ENCODE measurements at places on chromosomes 12 and 14.
A peak's percentile ranks its signal among the peaks of the same experiment; 100 is the strongest.

DNA sequence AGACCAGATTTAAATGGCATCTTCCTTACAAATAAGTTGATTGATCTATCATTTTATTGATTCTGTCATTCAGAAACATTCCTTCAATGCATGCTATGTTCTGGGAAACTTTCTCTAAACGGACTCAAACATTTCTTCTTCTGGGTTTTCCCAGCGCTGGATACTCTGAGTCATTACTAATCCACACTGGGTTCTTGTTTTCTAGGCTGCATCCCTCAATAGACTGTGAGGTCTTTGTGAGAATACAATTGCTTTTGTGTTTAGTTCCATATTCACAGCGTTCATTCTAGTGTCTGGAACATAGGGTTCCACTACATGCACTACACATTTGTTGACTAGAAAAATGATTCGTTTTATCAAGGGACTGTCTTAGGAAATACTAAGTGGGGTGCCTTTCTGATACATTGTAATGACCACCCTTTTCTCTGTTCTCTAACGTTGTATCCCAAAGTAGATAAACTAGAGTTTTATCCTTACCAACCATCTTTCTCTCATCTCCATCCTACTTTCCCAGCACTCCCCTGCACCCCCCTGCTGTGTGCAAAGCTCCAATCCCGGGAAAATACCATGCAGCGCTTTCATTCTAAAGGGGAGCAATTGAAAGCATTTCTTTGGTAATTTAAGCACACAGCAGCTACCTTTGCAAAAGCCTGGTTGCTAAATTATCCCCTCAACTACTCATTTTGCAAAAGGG lies 878.7 kb downstream of the DIO2 start:
- DNase-seq = no peak

GRCh38 chr14:56310643-56311042 lies 192.4 kb downstream of the PELI2 start:
- no peak for DNase-seq

DNA sequence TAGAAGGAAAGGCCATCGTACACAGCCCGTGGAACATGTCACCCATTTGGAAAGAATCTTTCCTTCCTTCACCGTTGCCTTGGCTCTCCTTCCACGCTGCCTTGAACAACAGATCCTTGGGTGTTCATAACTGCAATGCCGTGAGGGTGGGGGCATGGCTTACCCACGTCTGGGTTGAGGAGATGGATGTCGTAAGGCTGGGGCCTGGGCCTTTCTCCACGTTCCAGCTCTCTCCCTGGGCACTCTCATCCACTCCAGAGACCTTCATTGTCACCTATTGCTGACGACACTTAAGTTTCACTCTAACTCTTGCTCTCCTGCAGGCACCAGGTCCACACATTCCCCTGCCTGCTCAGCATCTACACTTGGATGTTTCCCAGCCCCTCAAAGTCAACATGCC lies 19.4 kb downstream of the ANO2 start:
- no peak for DNase-seq

- DNase-seq = no peak
These were observed 135.5 kb downstream of the DPF3 start for GRCh38 chr14:72758420-72758819.

DNA sequence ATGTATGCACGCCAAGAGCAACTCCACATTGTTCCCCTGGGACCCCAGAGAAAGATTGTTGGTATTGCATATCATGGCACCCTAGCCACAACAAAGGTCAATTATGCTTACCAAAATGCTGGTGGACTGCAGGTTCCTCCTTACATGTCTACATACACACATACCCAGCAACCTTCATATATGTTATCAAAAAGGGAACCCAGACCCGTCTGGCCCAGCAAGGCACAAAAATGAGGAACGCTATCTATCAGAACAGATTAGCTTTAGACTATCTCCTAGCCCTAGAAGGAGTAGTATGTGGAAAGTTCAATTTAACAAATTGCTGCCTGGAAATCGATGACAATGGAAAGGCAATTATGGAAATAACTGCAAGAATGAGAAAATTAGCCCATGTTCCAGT lies 61.5 kb downstream of the DHRS2 start:
- DNase-seq = no peak

DNA sequence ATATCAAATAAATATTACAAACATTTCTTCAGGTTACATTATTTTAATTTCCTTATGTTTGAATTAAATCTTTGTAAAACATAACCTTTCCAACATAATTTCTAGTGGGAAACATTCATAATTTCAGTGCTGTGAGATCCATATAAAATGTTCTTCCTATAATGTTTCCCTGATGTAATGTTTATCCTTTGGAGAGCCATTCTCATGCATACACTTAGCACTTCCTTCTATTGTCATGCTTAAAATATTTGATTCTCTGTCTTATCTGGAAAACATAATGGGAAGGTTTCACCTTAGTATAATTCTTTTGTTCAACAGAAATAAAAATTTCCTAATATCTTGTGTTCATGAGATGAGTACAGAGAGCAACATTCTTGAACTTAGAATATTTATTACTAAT lies 472.5 kb downstream of the ADAMTS20 start:
- no peak for DNase-seq

- DNase-seq = no peak
These were observed 5.6 kb upstream of the LHX5 start for GRCh38 chr12:113477171-113477841.

DNA sequence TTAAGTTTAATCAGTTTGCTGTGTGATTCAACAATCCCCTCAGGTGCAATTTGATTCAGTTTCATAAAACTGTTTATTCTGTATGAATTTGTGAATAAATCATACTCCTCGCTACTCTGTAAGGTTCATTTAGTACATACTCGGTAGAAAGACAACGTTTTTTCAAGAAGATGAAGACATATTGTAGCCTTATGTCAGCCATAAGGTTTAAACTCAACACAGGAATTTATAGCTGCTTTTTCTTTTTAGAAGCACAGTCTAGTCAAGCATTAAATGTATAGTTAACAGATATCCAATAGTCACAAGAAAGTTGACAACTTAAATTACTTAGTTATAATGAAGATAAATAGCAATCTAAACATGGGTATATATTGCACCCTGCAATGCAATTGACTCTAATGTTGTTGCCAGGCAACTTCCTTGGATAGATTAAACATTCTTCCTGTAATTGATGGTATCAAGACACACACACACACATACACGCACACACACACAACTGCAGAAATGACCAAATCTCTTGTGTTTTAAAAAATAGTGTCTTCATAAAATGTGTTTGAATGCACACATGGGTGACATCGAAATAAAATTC lies 151.5 kb upstream of the MGAT4C start:
- no peak for DNase-seq

DNA sequence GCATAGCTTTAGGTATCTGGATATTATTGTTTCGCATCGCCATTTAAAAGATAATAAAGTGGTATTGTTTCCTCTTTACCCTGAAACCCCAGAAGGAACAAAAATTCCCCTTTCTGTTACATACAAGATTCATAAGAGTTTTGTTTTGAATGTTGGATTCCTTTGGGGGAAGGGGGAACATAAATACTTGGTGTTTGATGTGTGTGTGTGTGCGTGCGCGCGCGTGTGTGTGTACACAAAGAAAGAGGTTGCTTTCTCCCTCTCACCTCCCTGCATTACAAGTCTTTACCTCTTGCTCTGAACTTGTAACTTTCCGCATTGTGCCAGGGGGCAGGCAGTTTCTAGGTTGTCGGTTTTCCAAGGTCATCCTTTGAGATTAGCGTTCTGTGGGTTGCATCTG lies 76.4 kb downstream of the GPATCH2L start:
- no peak for DNase-seq

DNA sequence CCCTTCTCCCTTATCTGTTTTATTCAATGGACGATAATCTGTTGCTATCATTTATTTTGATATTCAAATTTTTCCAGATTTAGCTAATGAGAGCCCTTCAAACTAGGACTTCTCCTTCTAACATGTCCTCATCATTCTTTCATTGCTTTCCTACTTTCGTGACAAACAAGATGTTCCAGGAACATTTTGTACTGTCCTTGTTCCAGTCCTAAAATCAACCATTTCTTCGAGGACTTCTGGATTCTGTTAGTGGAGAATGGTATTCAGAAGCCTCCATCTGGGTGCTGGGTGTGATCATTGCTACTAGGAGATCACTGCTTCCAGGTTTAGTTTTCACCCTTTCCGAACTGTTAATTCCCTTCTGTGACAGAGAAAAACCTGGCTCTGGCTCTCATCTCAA lies 29.5 kb upstream of the FBXO34 start:
- DNase-seq = no peak

DNA sequence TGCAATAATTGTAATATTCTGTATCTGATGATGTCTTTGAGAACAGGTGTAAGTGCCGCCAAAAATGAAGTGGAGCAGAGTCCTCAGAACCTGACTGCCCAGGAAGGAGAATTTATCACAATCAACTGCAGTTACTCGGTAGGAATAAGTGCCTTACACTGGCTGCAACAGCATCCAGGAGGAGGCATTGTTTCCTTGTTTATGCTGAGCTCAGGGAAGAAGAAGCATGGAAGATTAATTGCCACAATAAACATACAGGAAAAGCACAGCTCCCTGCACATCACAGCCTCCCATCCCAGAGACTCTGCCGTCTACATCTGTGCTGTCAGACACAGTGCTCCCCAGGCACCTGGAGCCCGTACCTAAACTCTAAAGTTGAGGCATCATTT lies 268.7 kb downstream of the DAD1 start:
- DNase-seq = no peak

DNA sequence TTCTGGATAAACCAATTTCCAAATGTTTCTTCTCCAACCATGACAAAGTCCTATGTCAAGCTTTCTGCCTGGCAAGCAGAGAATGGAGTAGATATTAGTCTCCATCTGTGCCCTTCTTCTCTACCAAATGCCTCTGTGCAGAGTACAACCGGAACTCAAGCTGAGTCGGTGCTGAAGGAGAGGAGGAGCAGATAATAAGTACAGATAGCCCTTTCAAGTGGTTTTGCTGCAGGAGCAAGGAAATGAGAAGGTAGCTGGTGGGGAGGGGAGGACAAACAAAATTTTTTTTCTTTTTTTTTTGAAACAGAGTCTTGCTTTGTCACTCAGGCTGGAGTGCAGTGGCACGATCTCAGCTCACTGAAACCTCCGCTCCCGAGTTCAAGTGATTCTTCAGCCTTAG lies 14.2 kb upstream of the HELB start:
- no peak for DNase-seq

DNA sequence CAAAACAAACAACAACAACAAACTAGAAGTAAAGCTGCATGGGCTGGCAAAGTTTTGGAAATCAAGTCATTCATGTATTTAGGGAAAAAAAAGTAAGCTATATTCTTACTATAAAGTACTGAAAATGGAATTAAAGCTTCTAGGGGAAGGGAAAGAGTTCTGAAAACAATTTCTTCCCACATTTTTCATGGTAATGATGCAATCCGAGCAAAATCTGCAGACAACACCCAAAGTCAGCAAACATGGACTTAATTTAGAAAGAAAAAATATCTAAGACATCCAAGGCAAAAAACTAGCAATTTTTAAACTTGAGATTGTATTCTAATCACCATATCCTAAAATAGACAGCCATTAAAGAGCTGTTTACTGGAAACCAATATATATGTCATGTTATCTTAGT lies 86.3 kb downstream of the LRP6 start:
- DNase-seq = no peak

GRCh38 chr14:104462651-104463630 lies 116.6 kb upstream of the C14orf180 start:
- no peak for DNase-seq

DNA sequence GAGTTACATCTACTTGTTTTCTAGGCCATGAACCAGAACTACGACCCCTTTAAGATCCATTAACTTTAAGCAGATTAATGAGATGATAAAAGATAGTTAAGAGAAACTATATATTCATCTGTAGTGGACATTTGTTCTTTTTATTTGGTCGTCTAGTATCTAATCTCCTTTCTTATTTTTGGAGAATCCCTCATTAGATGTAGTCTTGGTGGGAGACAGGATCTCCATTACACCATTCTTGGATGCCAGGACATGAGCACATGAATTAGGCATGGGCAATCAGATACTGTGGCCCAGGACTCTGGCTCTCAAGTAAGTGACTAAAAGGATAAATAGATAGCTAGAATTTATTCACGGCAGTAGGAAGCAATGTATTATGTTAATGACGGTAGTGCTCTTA lies 245.0 kb downstream of the ATP23 start:
- DNase-seq = no peak

GRCh38 chr14:21510735-21511657 lies at the start of gene METTL3:
Gene METTL3 (minus strand): TSS chr14:21511340. CDS start chr14:21511223, 117 bp downstream.
- DNase-seq = peak; percentile 95

- DNase-seq = no peak
These were observed 128.8 kb upstream of the OR4E1 start for GRCh38 chr14:21802441-21802840.

DNA sequence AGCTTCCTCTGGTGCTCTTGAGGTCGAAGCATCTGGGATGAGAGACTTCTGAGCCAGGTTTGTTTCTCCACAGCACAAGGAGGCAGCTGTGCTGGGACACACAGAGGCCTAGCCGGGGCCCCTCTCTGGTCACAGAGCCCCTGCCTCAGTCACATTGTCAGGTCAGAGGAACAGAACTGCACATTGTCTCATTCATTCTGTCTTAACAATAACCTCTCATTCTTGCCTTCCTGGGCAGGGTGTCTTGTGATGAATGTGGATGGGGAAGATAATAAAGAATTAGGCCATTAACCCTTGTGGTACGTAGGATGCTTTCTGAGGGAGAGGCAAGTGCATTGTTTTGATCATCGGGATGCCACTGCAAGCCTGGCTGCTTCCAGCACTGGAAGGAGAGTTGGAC lies 29.8 kb downstream of the FNTB start:
- DNase-seq = no peak

GRCh38 chr14:68089146-68089731 lies 269.7 kb downstream of the RAD51B start:
- no peak for DNase-seq

GRCh38 chr12:51357374-51358047 lies 11.0 kb upstream of the CELA1 start:
- DNase-seq = no peak

DNA sequence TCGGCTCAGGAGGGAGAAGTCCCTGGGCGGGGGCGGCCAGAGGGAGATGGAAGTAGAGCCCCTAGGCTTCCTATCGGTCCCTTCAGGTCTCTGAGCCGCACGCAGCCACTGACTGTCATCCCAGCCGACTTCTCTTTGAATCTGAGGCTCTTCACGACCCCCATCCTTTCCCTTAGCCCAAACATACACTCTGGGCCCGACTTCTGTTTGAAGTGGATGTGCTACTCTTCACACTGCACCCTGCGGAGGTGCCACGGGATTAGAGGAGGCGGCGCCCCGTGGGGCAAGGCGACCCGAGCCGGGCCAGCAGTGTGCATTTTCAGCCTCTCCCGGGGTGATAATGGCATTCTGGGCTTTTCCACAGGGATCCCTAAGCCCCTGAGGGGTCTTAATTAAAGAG lies 6.0 kb upstream of the DACT1 start:
- DNase-seq = no peak

GRCh38 chr12:52208424-52209165 lies 16.8 kb upstream of the KRT80 start:
- no peak for DNase-seq
